ENCODE measurements at places on chromosomes 6 and 20.

DNA sequence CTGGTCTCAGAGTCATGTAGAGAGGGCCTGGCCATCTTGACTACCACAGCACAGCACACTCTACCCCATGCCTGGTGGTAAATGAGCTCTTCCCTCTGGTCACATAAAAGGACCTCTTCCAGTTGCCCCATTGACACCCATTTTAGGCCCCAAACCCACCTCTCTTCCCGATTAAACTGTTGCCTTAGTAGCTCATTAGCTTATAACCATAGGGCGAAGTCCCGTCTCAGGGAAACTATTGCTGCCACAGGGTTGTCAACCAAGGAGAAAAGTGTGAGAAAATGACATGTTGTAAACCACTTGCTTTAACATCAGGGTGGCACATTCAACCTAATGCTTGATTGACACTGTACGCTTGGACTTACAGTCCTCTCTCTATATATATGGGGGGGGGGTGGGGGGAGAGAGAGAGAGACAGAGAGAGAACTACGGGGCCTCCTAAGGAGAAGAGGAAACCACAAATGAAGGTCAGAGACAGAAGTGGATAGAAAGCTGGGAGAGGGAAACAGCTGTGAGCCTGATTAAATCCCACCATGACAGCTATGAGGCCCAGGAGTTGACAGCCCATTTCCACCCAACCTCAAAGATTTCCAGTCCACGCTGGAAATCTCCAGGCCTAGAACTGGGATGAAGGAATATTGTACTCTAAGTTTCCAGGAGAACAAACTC is 14.9 kb upstream of the BTN1A1 start:
- DNase-seq = no peak

DNA sequence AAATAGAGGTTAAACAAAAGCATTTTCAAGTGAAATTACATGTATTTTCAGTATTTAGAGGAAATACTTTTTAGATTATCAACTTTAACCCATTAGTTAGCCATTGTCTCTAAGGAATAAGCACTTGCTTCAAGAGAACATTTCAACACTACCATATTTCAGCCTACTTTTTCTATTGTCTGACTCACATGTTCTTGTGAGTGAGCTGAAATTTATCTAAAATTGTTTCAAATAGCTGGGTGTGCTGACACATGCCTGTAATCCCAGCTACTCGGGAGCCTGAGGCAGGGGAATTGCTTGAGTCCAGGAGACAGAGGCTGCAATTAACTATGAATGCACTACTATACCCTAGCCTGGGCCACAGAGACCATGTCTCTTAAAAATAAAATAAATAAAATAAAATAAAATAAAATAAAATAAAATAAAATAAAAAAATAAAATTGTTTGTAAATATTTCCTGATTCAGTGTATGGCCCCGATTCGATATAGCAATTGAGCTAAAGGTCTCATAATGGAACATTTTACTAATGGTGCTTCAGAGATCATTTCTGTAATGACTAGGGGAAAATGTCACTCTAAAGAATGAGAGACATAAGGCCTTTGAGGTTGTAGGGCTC is 324.6 kb upstream of the PLCB4 start:
- no peak for DNase-seq

GRCh38 chr6:13538600-13538999 is 35.8 kb upstream of the SIRT5 start:
- DNase-seq = no peak

- peak; percentile 28 for DNase-seq
Observed at GRCh38 chr6:27140999-27141528, 106.4 kb upstream of the PRSS16 start.

GRCh38 chr6:88881451-88881850 is 82.0 kb downstream of the RNGTT start:
- DNase-seq = no peak

- DNase-seq = no peak
Observed at GRCh38 chr20:32481311-32482142, 103.6 kb downstream of the NOL4L start.

GRCh38 chr6:165468340-165469235 is 159.2 kb upstream of the C6orf118 start:
- DNase-seq = no peak

- DNase-seq = no peak
Observed at GRCh38 chr6:89393659-89394058, 18.4 kb downstream of the RRAGD start.

GRCh38 chr6:107179004-107179403 is 63.7 kb upstream of the BEND3 start:
- peak; percentile 20 for DNase-seq

- DNase-seq = no peak
Observed at GRCh38 chr20:4076033-4076432, 60.7 kb upstream of the RNF24 start.

- no peak for DNase-seq
Observed at GRCh38 chr6:120903836-120904235, 430.4 kb downstream of the TBC1D32 start.

GRCh38 chr6:872570-873125 is 179.7 kb upstream of the EXOC2 start:
- DNase-seq = no peak

DNA sequence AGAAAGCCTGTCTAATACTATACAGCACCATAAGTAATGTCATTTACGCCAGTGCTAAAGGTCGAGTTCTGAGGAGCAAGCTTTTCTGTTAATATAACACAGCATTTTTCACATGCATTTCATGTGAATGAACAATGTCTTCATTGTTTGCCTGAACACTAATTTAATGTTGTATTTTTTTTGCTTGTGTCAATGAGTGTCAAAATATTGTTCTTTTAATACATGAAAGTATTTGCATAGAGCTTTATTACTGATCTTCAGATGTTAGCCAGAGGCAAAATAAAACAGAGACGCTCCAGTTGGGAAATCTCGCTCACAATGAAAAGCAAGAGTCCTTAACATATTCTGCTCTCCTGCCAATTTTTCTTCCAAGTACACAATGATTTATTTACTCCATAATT is 151.8 kb downstream of the FOXC1 start:
- peak; percentile 40 for DNase-seq

DNA sequence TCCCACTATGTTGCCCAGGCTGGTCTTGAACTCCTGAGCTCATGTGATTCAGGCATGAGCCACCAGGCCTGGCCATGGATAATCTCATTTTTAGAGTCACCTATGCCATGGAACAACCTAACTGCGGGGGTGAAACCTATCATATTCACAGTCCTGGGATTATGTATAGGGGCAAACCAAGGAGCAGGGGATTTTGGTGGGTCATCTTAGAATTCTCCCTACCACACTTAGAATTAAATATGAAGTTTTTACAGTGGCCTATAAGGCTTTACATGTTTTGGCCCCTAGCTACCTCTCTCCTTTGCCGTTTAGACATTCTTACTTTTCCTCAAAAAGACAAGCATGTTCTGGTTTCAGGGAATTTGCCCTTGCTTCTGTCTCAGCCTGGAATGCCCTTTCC is 20.6 kb upstream of the VEGFA start:
- DNase-seq = no peak

DNA sequence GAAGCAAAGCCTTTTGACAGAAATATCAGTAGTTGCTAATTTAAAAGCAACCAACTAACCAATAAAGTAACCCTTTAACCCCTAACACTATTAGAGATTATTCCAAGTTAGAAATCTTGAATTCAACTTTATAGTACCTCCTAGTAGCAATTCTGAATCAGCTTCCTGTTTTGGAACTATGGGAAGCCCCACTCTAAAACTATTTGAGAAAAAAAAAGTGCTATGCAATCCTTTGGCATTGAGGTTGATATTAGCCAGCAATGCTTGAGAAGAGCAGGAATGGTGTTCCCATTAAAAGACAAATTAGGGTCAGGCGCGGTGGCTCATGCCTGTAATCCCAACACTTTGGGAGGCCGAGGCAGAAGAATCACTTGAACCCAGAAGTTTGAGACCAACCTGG is 306.2 kb upstream of the ZFP64 start:
- no peak for DNase-seq

- no peak for DNase-seq
Observed at GRCh38 chr6:74100719-74101287, 404.8 kb downstream of the CD109 start.

DNA sequence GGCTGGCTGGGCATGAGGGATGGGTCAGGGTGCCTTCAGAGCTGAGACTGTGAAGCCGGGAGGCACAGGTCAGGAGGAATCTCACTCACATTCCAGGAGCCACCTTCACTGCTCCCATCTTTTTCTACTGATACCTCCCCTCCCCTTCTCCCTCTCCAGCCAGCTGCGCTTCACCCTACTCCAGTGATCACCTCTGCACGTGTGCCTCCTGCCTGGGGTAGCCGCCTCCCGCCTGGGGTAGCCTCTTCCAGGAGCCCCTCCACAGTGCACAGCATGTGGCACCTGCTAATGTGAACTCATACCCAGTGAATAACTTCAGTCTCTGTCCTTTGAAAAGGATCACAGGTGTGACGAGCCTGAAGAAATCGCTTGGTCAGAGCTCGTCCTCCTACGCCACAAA is 232.6 kb downstream of the TMEM242 start:
- DNase-seq = no peak

- DNase-seq = peak; percentile 36
Observed at GRCh38 chr6:158762787-158763433, 56.3 kb downstream of the EZR start.

GRCh38 chr6:17584241-17584803 is 15.8 kb upstream of the FAM8A1 start:
- DNase-seq = peak; percentile 91

DNA sequence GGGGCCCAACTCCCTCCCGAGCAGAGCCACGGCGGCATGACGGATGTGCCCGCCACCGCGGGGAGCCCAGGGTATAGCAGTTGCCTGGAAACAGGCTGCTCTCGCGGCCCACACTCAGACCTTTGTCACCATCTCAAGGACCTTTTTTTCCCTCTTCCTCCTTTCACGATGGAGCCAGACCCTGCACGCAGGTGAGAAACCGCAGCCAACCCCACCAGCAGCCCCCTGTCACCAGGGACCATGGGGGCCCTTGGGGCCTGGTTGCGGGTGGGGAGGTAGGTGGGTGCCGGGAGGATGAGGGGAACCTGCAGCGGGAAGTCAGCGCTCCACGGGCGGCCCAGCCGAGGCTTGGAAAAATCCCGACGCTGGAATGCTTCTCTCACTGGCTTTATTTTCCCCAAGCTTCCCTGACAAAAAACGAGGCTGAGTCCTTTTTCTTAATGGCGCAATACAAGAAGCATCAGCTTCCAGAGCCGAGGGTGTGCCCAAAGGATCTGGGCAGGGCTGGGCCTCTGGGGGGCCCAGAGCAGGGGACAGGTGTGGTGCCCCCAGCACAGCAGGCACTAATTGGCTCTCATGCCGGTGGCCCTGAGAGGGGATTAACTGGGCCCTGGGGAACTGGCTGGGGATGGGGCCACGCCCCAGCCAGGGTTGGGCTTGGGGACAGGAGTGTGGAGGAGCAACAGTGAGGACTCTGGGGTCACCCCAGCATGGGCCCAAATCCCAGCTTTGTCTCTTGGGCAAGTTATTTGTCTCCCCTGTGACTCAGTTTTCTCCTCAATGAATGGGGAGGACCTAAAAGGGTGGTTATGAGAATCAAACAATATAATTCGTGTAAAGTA is 23.9 kb downstream of the NOL4L start:
- DNase-seq = no peak

DNA sequence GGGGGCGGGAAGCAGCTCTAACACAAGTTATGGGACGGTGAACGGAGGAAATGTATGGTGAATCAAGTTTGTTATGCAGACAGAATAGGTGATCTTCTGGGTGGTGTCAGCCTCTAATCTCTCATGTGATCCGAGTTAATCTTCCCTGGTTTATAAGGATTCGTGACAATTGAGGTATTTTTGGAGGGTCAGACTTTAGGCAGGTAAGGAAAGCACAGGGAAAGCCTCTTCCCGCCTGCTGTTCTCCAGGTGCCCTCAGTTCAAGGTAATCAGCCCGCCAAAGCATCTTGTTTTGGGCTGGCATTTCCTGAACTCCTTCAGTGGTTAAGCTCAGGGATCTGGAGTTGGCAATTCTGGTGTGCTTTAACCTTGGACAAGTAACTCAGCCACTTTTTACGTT is 1.2 kb downstream of the CSTF1 start:
- DNase-seq = no peak

GRCh38 chr6:68778356-68779020 is 143.4 kb downstream of the ADGRB3 start:
- peak; percentile 81 for DNase-seq

GRCh38 chr20:43066125-43066524 is 123.6 kb downstream of the PTPRT start:
- no peak for DNase-seq

- peak; percentile 53 for DNase-seq
Observed at GRCh38 chr6:105135056-105135455, 44.8 kb downstream of the POPDC3 start.

DNA sequence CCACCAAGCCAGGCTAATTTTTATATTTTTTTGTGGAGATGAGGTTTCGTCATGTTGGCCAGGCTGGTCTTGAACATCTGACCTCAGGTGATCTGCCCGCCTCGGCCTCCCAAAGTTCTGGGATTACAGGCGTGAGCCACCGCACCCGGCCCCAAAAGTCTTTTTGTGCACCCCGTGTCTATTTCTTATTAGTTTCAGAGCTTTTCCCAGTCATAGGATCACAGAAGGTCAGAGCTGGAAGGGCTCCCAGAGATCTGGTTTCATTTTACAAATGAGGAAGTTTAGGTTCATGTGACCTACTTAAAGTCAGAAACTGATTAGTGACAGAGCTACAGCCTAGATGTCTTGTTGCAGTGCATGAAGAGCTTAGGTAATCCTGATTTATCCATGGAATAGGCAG is 1.6 kb upstream of the OGFRL1 start:
- no peak for DNase-seq

GRCh38 chr6:45587229-45588060 is 209.7 kb upstream of the SUPT3H start:
- DNase-seq = no peak

- DNase-seq = no peak
Observed at GRCh38 chr6:82507112-82507511, 143.5 kb downstream of the TPBG start.

GRCh38 chr20:49697071-49697470 is 16.6 kb downstream of the B4GALT5 start:
- no peak for DNase-seq

DNA sequence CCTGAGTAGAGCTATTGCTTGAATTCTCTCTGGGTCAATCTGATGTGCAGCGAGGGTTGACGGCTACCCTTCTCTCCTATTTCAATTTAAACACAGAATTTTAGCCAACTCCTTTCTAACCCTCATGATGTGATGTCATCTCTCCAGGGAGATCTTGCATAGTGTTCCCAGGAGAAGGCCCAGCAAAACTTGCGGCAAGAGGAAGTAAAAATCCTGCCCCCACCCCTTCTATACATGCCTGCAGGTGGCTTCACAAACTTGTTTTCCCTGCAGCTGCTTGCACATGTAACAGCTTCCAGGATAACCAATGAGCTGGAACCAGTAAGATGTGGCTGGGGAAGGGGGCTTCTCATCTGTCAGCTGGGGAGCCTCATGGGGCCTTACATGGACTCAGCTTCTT is 169.3 kb upstream of the CDH4 start:
- peak; percentile 8 for DNase-seq

GRCh38 chr6:83708970-83709747 is at the start of gene SNAP91:
SNAP91 (minus strand) TSS chr6:83709101; CDS start chr6:83707927, 1,174 bp downstream.
- DNase-seq = peak; percentile 77
